ENCODE measurements at places on chromosomes 2 and 18.

GRCh38 chr18:32301361-32301760 lies 111.5 kb downstream of the MEP1B start:
- no peak for DNase-seq

- no peak for DNase-seq
These were observed 264.2 kb upstream of the EPAS1 start for GRCh38 chr2:46032996-46033395.

DNA sequence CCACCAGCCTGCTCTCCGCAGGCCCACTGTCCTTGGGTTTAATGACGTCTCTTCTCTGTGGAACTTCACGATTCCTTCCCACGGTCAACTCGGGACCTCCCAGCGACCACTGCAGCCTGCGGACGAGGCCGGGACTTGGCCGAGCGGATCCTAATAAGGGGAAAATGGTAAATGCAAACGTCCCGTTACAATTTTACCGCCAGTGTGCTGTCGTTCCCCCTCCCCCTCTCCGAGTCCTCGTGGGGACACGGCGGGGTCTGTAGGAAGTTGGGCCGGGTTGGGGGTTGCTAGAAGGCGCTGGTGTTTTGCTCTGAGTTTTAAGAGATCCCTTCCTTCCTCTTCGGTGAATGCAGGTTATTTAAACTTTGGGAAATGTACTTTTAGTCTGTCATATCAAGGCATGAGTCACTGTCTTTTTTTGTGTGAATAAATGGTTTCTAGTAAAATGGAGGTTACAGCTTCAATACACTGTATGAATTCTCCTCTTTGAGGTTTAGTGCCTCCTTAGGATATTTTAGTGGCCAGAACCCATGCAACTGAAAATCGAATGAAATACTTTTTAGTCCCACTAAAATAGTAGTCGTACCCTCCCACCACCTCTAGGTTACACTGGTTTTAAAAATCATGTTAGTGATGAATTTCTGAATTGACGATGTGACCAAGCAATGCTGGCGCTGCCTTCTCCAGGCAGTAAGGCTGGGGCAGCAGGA lies 2.3 kb downstream of the HOXD11 start:
- no peak for DNase-seq

DNA sequence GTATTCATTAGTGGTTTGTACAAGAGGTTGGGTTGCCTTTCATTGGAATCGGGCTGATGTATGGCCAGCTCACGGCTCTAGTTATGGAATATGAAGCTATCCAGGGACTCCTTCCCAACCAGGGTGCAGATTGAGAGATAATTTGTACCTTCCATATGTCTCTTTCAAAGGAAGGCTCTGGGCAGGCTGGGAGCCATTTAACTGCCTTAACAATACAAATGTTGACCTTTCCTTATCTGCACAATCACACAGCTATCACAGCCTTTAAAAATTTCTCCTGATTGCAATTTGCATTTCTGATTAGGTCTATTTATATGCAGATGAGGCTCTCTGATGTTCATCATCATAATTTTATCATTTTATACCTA lies 58.7 kb downstream of the MYO3B start:
- peak; percentile 24 for DNase-seq

DNA sequence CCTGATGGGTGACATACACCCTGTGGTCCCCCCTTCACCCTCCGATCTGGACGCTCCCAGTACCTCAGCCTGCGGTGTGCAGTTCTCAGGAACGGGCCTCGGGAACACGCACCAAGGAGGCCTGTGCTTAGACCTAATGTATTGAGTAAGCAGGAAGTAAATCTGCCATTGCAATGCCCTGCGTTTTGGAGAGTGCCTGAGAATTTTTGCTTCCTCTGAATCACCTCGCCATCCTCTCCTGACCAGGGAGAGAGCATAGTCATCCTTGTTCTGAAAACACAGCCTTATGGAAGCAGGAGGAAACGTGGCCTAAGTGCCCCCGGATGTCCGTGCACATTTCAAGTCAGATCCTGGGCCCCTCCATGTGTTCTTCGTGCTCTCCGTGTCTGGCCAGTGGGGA lies 272.2 kb downstream of the NDUFA10 start:
- no peak for DNase-seq

DNA sequence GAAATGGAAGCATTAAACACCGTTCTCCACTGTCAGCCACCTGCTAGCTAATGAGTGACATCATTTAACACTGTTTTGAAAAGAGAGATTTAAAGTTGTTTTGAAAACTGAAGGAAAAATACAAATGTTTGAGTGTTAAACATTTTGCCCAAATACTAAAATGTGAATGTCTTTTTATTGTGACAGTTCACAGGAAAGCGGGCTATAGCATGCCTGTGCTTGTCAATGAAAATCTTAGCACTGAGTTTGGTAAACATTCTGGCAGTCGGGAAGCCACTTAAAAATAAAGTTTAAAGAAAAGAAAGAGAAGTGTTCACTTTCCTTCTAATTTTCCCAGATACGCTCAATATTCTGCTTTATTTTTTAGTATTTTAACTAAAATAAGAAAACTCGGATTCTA lies 40.3 kb upstream of the SMIM21 start:
- DNase-seq = no peak

- DNase-seq = no peak
These were observed 3.7 kb downstream of the NFATC1 start for GRCh38 chr18:79399275-79400081.

DNA sequence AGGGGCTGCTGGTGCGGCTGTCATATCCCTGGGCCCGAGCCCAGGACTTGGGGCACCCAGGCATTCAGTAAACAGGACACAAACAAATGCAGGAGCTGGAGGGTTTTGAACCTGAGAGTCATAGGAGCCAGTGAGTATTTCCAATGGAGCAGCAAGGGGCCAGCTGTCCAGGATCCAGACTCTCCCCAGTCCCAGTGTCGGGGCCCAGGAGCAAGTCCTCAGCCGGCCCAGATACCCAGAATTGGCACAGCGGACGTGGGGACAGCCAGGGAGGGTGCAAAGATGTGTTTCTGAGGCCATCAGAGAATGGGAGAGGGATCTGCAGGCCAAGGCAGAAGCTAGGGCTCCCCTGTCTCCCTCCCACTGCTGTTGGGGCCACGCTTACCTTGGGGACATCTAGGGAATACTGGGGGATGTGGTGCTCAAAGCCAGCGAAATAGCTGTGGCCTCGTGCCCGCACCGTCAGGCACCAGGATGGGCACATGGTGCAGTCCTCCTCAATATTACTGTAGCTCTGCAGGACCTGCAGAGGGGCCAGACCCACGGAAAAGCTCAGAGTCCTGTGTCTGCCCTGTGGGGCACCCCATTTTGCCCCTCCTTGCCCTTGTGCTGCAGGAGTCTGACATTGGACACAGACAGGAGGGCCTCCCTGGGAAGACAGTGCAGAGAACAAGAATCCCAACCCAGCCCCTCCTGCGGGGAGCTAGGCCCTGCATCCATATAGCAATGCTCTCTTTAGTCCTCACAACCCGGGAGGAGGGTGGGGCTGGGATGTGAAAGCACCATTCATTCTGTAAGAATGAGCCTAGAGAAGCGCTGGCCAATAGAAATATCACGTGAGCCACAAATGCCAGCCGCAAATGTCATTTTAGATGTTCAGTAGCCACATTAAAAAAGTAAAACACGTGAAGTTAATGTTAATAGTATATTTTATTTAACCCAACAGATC lies 15.4 kb downstream of the CFAP65 start:
- DNase-seq = no peak

- DNase-seq = peak; percentile 82
These were observed 100.0 kb downstream of the BAZ2B start for GRCh38 chr2:159516241-159516758.

DNA sequence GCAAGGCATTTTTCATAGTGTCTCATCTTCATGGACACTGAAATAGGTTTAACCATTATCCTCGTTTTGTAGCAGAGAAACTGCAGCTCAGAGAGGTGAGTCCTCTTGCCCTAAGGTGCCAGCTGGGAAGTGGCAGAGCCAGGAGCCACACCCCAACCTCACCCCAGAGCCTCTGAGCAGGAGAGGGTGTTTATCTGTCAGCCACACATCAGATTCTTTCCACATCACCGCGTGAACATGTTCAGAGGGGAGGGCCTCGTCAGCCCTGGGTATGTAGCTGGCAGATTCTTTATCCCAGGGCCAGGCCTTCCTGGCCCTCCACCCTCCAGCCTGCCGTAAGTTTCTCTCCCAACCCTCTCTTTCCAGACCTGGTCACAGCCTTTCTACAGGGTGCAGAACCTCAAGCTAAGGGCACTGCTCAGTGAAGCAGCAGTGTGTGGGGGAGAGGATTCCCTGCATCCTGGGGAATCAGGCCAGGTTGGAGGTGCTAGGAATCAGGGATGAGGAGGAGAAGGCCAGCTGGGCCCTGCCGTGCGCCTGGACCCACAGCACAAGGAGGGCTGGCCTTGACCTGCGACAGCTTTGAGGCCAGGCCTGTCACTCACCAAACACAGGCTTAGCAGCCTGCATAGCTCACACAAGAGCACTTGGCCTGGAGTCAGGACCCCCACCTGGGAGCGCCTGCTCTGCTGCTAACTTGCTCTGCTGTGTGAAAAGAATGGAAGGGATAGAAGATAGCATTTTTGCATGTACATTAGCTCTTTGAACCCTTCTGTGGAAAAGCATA lies 111.3 kb upstream of the MCFD2 start:
- DNase-seq = no peak

DNA sequence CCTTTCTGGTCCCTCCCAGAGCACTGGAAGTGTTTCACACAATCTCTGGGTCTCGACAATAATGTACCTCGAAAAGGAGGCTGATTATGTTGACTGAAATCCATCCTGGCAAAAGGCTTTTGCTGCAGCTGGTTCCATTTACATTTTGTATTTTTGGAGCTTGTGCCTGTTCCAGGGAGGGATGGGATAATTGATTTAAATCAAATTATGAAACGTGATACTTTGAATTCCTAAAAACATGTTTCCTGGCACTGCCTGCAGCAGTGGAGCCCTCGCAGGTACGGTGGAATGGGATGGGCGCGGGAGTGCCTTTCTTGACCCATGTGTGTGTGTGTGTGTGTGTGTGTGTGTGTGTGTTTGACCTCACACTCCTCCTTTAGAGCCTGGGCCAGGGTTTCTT lies 455.5 kb upstream of the MEIS1 start:
- DNase-seq = no peak

DNA sequence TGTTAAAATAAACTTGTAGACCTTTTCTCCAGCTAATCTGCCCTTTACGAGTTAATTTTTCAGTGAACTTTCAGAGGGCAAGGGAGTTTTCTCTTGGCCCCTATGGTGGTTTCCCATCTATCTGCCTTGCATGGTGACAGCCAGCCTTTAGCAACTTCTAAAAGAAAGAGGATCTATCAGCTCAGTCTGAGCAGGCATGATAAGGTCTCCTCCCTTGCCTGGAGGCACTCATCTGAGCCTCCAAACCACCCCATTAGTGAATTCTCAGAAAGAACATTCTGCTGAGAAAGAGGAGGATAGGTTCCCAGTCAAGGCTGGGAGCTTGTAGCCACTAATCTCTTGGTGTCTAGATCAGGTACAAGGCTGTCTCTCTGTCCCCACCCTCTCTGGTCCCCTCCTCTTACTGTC lies 10.7 kb upstream of the GYPC start:
- no peak for DNase-seq

DNA sequence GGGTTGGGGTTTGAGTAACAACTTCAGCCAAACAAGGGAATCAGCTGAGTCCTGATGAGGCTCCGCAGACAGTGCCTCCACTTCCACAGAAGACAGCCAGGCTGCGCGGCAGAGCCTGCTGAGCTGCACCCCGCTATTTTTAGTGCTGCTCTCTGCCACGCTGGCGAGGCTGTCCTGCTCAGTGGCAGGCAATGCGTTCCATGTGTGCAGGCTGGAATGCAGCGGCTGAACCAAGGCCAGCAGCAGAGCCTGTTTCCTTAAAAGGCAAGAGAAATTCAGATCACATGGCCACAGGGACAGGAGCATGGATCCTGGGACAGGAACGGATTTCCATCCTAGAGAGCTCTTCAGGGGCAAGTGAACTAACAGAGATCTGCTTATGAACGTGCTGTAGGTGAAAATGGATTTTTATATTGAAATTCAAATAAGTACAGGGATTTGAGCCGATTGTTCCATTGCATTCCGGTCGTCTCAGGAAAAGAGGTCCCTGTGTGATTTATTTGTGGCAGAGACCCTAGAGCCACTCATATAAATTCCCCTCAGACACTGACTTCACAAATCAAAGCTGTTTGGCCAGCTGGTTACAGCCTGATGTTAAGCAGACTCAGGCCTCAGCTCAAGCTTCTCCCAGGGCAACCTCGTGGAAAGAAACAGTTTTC lies 98.7 kb downstream of the COL6A3 start:
- DNase-seq = no peak

- DNase-seq = no peak
These were observed 50.9 kb downstream of the ADNP2 start for GRCh38 chr18:80159713-80160636.

DNA sequence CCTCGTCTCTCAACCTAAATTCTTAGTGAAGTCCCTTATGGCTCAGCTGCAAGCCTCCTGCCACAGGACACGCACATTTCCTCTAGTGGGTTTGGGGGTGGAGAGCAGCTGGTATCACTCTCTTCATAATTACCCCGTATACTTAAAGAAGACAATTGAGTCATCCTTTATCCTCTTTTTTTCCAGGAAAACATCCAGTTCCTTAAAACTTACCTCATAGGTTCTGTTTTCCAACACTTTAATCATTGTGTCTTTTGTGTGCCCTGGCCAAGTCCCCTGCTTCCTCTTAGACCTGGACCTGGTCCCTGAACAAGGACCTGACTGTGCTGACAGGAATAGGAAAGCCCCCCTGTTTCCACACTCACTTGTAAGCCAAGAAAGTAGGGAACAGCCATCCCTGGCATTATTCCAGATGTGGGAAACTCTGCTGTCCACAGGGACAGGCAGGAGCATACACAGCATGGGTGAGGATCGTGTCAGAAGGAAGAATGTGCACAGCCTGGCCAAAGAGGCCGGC lies 42.3 kb upstream of the MYO1B start:
- DNase-seq = no peak

DNA sequence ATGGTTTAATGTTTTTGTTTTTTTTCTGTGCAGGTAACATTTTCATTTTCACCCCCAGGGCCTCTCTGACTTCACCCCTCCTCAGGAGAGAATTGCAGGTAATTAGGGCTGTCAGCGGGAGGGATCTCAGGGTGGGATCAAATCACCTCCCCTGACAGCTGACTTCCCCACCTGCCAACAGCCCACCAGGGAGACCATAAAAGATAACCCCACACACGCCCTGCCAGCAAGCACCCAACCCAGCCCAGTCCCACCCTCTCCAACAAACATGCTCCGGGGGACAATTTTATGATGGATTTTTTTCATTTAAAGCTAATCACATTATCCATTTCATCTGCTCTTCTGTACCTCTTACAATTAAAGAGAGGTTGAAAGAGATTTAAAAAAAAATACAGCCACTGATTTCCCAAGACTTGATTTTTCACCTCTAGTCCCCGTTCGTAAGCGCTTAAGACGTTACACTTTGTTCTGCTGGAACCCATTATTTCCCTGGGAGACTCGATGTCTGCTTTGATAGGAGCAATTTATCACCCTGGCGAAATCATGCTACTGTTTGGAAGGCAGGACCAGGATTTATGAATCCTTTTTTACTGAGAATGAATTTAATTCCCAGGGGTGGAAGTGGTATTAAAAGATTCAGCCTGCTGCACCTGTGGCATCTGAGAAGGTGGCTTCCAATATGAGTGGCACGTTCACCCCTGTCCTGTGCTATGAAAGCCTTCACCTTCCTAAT lies 232.9 kb upstream of the ID2 start:
- peak; percentile 73 for DNase-seq

GRCh38 chr2:140695155-140695554 lies 1435.7 kb downstream of the LRP1B start:
- peak; percentile 24 for DNase-seq
